ENCODE measurements at places on chromosomes 4 and X.

- no peak for DNase-seq
These were observed 11.2 kb upstream of the RNF175 start for GRCh38 chr4:153771046-153771445.

- no peak for DNase-seq
These were observed 330.9 kb downstream of the ARHGAP24 start for GRCh38 chr4:85805891-85806290.

- DNase-seq: no peak
These were observed 127.9 kb downstream of the TACR3 start for GRCh38 chr4:103591841-103592240.

- no peak for DNase-seq
These were observed 67.4 kb downstream of the ENPP6 start for GRCh38 chr4:184150102-184150839.

DNA sequence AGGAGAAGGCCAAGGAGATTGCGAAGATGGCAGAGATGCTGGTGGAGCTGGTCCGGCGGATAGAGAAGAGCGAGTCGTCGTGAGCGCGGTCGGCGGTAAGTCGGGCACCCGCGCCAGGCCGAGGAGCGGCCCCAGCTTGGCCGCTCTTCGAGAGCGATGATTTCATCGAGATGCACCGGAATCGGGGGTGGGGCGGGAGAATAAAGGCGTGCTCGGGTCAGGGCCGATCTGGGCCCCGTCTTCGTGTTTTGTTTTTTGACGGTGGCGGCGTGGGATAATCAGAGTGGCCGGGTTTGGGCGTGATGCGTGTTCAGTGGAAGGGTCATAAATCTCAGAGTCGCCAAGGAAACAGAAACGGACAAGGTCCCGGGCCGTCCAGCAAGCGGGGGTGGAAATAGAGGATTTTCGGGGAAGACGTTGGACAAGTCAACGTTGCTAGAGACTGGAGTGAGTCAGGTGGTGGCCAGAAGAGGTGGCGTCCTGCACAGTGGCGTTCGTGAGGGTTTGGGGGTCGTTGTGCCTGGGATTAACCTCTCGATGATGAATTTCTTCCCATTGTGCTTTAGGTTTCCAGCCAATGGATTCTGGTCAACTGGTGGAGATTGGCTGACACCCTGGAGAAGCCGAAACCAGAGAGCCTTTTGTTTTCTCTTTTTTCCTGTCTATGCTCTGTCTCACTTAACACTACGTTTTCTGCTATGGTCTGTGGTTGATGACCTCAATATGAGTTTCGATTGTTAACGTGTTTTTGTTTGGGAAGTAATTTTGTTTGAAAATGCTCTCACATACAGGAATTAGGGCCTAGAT is 882 bp downstream of the MRFAP1 start:
- no peak for DNase-seq

GRCh38 chr4:102959496-102959895 is 60.0 kb downstream of the SLC9B1 start:
- DNase-seq: no peak

- no peak for DNase-seq
These were observed 9.6 kb downstream of the SLC25A5 start for GRCh38 chrX:119477812-119478232.

- no peak for DNase-seq
These were observed 182.1 kb downstream of the TENM3 start for GRCh38 chr4:182425302-182425701.

DNA sequence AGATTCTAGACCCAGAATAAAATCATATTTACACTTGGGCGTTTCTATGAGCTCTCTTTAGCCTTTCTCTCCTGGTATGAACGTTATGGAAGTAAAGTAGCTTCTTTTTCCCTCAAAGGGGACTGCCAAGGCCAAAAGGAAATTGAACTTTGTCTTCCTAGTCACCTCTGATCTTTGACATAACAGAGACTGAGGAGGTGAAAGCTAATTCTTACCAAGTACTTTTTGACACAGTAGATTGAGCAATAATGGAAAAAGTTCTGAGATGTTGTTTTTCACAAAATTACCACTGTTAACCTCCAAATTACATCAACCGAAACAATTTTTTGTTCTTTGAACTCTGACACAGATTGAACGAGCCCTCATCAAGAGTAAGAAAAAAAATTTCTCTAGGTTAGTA is 318.4 kb downstream of the TEX13A start:
- DNase-seq: no peak

DNA sequence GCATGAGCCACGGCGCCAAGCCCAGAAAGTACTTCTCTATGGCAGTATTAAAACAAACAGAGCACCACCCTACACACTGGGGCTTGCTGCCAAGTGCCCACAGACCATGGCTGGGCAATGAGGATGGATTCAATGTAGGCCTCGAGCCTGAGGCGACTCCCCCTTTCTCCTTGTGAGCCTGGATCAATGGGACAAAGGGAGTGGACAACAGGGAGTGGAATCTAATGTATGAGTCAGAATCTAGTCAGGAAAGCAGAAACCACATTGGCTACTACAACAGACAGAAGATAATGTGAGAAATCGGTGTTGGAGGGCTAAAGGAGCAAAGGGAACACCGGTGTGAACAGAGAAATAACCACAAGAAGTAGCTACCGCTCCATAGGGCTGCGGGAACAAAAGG is 37.7 kb upstream of the OCIAD2 start:
- DNase-seq: no peak

- no peak for DNase-seq
These were observed 33.4 kb upstream of the SRD5A3 start for GRCh38 chr4:55312489-55313101.

DNA sequence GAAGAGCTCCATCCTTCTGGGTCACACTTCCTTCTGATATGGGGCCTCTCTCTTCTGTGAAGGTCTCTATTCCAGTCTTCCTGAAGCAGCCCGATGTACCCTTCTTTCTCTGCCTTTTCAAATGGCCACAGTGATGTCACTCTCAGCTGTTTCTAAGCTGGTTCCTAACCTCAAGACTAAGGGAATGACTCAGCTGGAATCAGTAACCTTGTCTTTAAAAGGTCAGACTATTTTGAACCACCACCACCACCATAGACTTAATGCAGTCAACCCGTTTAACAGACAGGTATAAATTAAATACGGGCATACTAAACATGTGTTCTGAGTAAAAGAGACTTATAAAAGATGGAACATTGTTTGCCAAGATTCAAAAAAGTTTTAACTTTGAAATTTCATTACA is 121.0 kb downstream of the PPA2 start:
- DNase-seq: no peak

DNA sequence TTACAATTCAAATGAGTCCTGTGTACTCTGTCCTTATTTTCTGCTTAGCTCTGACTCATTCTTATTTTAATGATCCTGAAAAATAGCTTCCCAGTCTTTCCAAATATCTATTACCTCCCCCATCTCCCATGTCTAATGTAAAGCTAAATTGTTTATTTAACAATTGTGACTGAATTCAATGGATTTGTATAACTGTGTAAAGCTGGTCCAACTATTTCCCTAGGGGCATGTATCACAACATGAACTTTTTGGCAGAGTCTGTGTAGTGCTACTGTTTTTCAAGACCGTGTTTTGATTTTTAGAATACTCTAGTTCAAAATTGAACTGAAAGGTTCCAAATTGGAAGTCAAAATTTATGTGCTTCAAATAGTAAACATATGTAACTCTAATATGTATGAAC is 67.8 kb downstream of the SPCS3 start:
- no peak for DNase-seq

- no peak for DNase-seq
These were observed 87.2 kb upstream of the MYOZ2 start for GRCh38 chr4:119048446-119048845.

DNA sequence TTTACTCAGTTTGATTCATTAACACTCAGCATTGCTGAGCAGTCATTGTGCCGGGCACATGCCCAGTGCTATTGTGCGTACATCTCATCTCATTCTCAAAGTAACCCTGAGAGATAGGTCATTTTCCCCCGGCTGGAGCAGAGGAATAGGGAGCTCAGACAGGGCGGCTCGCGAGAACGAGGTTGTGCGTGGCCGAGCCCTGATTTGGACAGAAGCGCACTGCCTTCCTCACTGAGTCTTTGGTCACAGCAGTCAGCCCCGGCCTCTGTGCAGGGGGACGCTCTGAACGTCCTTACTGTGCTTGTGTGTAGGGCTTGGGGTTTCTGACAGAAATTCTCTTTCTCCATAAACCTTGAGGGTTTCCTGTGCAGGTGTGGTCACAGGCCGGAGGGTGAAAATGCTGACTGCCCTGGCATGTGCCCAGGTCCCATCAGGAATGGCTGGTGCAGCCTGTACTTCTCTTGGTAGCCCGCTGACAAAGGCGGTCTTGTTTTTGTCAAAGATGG is 39.5 kb downstream of the NOP14 start:
- no peak for DNase-seq

DNA sequence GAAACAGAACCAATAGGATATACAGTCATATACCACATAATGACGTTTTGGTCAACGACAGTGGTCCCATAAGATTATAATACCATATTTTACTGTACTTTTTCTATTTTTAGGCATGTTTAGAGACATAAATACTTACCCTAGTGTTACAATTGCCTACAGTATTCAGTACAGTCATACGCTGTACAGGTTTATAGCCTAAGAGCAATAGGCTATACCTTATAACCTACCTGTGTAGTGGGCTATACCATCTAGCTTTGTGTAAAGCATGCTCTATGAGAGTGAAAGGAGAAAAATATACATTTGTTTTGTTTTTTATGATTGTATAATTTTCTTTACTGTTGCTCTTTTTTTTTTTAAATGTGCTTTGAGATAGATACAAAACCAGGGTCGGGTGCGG is 52.0 kb upstream of the PABPC1L2A start:
- no peak for DNase-seq

GRCh38 chrX:9393571-9393970 is 71.3 kb upstream of the TBL1X start:
- DNase-seq: no peak

DNA sequence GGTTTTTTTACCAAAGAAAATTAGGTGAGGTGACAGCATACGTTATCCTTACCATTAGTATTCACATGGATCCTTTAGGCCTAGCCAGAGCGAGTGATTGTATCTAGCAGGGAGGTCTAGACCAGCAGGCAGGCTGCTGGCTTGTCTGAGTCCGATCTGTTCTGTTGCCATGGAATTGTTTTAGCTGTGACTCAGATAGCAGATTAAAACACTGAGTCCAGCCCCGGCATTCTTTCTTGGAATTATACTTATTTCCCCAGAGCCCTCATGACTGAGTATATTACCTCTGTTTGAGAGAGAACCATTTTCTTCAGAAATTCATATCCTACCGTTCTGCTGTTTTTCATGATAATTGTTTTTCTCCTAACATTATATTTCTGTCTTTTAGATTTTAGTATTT is 37.4 kb downstream of the OCRL start:
- DNase-seq: no peak

DNA sequence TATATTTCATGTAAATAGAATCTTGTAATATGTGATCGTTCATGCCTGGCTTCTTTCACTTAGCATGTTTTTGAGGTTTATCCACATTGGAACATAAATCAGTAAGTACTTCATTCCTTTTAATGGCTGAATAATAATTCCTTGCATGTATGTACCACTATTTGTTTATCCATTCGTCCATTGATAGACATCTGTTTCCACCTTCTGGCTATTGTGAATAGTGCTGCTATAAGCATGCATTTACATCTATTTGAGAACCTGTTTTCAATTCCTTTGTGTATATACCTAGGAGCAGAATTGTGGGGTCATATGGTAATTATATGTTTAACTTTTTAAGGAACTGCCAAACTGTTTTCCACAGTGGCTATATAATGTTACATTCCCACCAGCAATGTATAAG is 356.7 kb upstream of the DIPK2B start:
- DNase-seq: no peak

- DNase-seq: no peak
These were observed 356.7 kb upstream of the GATB start for GRCh38 chr4:152117520-152117919.

- DNase-seq: no peak
These were observed 1.4 kb upstream of the ATP2B3 start for GRCh38 chrX:153516073-153516472.

- DNase-seq: no peak
These were observed 11.8 kb upstream of the PDGFC start for GRCh38 chr4:156983366-156983765.

- no peak for DNase-seq
These were observed 317.7 kb downstream of the INPP4B start for GRCh38 chr4:142528433-142528832.

- no peak for DNase-seq
These were observed 57.1 kb upstream of the EFHC2 start for GRCh38 chrX:44400588-44400987.

GRCh38 chr4:147360301-147360700 is 120.6 kb upstream of the EDNRA start:
- DNase-seq: no peak

DNA sequence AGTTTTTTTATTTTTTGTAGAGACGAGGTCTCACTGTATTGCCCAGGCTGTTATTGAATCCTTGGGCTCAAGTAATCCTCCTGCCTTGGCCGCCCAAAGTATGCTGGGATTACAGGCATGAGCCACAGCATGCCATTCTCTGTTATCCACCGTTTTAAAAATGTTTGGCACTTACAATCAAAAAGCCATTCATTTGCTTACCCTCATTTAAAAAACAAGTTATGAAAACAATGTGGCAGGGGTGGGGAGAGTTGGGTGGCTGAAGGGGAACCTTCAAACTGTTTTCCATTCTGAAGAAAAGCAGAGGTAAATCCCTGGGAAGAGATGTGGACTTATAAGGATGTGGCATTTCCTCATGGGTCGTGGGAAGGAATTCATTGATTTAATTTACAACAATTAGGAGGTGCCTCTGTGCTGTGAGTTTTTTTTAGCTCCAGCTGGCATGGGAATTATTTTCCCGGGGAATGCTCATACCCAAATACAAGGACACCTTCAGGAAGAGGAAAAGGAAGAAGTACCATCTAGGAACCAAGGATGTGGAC is 103.5 kb downstream of the MID1 start:
- DNase-seq: no peak

- no peak for DNase-seq
These were observed 34.0 kb downstream of the SMIM20 start for GRCh38 chr4:25948051-25948450.

- no peak for DNase-seq
These were observed 18.0 kb upstream of the TMSB4X start for GRCh38 chrX:12956704-12957534.

DNA sequence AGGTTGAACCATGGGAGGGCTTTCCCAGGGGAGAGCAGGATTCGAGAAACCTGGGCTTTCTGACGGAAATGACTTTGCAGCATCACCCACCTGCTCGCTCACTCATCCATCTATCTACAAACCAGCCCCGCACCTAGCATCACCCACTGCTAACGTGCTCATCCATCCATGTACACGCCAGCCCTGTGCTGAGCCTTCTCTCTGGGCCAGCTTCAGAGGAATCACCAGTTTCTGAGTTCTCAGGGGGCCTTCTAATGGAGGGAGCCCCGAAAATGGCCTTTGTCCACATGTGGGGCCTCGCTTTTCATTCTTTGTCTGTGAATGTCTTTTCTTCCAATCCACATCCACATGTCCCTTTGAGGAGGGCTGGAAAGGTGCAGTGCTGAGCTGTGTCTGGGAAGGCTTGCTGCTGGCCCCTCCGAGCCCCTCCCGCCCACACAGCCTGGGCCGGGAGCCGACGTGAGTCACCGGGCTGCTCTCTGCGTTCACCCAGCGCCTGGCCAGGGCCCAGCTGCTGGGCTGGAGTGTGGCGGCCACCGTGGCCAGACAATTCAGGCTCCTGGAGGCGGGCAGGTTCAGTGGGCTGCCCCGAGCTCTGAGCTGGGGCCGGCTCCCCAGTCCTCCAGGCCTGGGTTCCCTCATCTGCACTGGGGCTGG is 14.7 kb downstream of the SORCS2 start:
- peak; percentile 50 for DNase-seq

GRCh38 chrX:101057093-101057714 is 5.3 kb upstream of the TRMT2B start:
- DNase-seq: no peak

Measured in amygdala (tissue), 56 donors.